ENCODE measurements at places on chromosomes 2 and 18.

- DNase-seq = no peak
These were observed 172.6 kb upstream of the STON1 start for GRCh38 chr2:48357351-48357750.

- DNase-seq = no peak
These were observed 26.4 kb downstream of the SLC66A2 start for GRCh38 chr18:79924814-79925731.

GRCh38 chr2:101782427-101782792 is 84.9 kb downstream of the MAP4K4 start:
- DNase-seq = no peak

DNA sequence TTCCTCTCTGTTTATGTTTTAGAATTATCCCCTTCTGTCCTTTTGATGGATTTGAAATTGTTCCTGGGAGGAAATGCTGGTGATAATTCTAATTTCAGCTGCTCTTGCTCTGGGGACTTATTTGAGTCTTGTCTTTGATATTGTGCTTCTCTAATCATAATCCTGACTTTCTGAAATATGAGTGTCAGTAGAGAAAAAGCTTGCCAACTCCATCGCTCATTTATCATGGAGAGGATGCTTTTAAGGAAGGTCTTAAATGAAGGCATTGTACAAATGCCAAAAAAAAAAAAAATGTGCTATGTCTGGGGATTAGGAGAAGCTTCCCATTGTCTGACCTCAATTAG is 159.5 kb downstream of the NYAP2 start:
- no peak for DNase-seq

DNA sequence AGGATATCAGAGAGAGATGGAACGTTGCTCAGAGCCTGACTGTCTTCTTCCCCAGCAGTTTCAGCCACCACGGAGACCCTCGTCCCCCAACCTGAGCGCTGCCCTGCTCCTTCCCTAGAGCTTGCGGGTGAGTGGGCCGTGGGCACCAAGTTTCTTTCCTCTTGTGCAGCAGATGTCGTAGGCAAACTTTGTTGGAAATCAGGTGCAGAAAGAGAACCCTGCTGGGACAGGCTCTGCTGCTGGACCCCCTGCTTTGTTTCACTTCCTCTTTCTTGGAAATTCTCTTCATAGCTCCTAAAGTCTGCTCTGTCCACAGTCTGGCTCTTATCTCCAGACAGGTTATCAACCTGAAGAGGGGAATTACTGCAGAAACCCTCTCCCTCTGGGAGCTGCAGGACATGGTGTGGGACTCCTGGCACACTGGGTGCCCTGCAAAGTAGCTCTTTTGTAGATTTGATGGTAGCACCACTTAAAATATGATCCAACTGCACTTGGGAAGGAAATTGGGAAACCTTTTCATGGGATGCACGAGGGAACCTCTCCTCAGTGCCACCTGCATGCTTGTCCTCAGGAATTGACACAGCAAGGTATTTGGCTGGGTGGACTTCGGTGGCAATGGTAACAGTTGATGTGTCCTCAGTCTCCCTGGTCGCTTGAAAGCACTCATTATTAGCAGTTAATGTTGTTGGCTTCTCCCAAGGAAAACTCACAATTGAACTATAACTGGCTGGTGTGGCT is 92.2 kb downstream of the ALPK2 start:
- DNase-seq = no peak

GRCh38 chr18:75897386-75897785 is 469.9 kb upstream of the SMIM21 start:
- DNase-seq = no peak

- DNase-seq = no peak
These were observed 56.0 kb downstream of the DCDC2C start for GRCh38 chr2:3759331-3759730.

GRCh38 chr2:70886541-70886987 is 49.1 kb upstream of the ATP6V1B1 start:
- DNase-seq = no peak

DNA sequence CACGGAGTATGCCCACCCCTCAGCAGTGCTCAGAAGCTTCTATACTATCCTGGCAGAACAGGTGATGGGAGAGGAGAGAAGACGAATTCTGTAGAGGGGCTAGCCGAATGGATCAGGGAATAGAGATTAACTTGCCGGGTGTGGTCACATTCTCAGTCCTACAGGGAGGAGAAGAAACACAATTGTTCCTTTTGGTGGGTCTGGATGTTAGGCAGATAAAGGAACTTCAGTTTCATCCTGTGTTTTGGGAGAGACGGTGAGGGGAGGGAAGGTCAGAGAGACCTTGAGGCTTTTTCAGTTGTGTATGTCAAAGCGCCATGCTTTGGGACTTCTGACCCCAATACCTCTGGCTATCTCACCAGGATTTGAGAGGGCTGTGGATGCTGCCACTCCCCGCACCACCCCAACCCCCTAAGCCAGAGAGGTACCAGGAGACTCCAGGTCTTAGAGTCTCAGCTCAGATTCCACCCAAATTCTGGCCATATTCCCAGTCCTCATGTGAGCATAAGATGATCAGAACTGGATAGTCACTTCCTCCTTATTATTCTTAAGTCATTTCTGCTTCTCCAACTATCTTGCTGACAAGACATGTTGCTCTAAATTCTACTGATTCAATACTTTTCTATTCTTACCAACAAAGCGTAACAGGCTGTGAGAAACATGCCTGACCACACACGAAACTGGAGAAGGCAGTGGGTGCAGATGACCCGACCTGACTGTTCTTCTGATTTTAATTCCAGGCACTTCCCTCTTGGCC is 2.3 kb upstream of the TMEM37 start:
- DNase-seq = no peak

- DNase-seq = no peak
These were observed 29.6 kb upstream of the ITGAV start for GRCh38 chr2:186560254-186560653.

DNA sequence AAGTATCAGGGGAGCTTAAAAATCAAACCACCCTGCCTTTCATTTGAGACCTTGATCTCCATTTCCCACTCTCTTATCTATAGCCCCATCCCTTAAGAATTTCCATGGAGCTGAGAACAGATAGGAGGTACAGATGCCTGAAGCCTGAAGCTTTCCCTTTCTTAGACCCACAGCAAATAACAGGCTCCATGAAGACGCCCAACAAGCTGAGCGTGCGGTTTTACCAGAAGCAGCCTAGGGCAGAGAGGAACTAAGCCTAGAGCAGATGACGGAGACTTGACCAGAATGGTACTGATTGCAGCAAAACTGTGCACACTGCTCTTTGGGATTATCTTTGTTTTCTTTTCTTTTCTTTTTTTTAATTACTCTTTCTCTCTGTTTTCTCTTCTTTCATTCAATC is 1.7 kb upstream of the ERBB4 start:
- DNase-seq = no peak

GRCh38 chr2:206558492-206558891 is 83.8 kb upstream of the FAM237A start:
- DNase-seq = peak; percentile 45

DNA sequence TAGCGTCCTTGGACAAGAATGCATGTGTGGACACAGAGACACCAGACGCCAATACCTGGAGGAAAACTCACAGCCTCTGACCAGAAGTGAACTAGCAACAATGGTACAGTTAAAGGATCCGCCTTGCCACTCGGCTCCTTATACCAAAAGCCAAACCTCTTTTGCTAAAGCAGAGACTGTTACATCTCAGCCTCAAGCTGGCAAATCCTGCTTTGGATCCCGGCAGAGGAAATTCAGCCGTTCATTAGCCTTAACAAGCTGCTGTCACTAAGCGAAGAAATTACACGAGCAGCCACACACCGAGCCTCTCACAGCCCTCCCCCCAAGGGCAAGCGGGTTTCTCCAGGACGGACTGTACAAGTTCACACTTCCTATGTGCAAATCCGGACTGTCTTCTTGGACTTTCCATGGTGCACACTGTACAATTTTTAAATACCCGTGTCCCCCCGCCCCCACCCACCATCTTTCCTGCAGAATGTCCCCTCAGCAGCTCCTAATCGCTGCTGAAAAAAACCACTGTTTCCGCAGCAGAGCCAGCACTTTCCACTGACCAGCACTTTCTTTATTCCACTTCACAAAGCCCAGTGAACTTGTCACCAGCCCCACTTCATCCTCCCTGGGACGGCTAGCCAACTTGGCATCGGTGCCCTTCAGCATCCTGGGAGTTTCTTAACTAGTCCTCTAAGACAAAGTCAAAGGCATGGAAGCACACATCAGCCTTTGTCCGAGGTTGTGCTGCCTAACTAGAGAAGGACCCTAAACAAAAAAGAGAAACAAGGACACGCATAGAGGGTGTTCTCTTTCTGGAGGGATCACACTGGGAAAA is 1.5 kb downstream of the KLF7 start:
- DNase-seq = peak; percentile 28
